Activated T-helper 1 cell treated with anti-CD3 and anti-CD28 coated beads, Interleukin-2, amount 50 U/mL, for 16 hours (primary cell): ENCODE measurements at places on chromosomes 16 and 17.

DNA sequence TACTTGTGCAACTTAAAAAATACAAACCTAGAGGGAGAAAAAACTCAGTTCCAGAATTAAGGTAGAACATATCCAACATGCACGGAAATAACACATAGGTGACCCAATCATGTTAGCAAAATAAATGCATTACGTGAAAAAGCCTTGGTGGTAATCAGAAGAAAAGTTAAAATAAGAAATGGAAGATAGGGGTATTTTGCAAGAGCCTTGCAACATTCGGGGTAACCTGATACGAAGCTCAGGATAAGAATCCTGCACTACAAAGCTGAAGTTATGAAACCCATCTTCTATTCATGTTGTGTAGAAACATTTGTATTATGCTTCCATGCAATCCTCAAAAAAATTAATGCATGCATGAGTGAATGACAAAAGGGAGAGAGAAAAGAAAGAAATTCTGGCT, 33.1 kb downstream of the CHCT1 start:
- DNase-seq: no peak

DNA sequence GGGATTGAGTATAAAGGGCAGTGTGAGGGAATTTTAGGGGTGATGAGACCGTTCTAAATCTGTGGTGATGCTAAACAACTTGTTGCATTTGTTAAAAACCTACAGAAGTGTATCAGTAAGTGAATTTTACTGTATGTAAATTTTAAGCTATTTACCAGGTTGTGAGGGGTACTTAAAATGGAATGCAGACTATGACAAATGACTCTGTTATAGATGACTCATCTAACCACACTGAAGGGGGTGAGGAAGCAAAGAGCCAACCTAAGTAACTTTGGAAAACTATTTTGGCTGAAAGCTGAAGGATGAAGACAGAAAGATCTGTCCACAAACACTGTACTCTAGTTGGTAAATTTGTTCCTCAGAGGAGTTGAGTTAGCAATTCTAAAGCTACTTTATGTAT, 5.3 kb upstream of the MKS1 start:
- DNase-seq: no peak

- DNase-seq: no peak
Observed at GRCh38 chr16:83513008-83513755, 294.6 kb upstream of the HSBP1 start.

DNA sequence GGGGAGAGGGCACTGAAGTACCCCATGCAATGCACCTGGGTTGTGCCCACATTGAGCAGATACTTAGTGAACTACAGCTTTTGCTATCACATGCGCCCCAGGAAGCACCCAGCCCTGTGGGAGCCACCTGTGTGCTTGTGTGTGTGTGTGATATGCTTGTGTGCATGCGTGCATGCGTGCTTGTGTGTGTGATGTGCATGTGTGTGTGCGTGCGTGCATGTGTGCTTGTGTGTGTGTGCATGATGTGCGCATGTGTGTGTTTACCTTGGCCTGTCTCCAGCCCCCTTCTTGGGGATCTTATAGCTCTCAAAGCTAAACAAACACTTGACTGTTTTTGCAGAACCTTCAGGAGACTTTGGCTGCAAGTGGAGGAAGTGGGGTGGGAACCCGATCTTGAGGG, 841 bp downstream of the C16orf89 start:
- DNase-seq: no peak

- no peak for DNase-seq
Observed at GRCh38 chr16:8867932-8868415, 832 bp downstream of the CARHSP1 start.

DNA sequence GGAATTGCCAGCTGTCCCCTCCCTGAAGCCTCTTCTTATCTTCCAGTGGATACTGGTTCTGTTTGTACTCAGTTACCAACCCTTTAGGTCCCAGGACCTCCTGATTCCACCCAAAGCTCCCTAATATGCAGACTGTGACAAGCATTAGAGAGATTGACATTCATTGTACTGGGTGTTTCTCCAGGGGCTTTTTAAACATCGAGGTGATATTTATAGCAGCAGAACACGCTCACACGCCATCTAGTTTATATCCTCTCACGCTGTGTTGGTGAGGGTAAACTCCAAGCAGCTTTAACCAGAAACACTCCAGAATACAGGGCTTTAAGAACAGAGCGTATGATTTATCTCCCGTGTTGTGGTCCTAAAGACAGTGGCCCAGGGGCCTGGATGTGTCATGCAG, 238.4 kb downstream of the IRF8 start:
- DNase-seq: no peak

DNA sequence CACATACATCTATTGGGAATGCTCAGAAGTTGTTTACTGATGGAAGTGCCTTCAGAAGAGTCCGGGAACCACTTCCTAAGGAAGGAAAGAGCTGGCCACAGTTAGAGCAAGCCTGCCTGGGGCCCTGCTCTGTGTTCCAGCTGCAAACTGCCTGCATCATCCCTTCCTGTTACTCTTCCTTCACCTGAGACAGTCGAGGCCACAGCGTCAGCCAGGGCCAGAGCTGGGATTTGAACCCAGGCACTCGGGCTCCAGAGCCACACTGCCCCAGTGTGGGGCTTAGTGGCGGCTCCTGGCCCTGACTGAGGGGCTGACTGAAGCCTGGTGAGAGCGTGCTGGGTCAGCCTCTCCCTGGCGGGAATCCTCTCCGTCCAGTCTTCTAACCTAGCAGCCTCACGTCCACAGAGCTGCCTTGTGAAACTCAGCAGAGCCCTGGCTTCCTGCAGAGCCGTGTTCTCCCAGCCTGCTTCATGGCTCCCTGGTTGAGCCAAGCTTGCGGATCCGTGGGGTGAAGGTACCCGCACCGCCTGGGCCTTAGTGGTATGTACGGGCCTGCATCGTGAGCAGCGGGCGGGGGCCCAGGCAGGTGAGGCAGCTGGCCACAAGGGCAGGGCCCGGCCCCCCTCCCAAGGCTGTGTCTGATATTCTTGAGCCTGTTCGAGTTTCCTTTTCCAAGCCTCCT, 4.6 kb upstream of the C17orf99 start:
- DNase-seq: no peak

DNA sequence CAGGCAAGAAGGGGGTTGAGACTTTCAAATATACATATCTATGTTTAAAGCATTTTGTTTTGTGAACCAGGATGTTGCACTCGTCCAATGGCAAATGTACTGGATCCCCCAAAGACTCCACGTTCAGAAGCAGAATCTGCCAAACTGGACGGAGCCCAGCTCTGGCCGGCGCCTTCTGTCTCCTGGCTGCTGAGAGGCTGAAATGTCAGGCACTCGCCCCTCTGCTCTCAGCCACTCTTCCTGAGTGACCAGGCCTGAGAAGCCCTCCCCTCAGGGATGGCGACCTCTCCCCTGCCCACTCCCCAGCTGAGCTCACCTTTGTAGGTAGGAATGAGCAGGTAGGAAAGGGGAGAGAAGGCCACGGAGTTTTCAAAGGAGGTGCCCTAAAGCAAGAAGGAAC, 187.5 kb upstream of the FOXF1 start:
- DNase-seq: no peak

DNA sequence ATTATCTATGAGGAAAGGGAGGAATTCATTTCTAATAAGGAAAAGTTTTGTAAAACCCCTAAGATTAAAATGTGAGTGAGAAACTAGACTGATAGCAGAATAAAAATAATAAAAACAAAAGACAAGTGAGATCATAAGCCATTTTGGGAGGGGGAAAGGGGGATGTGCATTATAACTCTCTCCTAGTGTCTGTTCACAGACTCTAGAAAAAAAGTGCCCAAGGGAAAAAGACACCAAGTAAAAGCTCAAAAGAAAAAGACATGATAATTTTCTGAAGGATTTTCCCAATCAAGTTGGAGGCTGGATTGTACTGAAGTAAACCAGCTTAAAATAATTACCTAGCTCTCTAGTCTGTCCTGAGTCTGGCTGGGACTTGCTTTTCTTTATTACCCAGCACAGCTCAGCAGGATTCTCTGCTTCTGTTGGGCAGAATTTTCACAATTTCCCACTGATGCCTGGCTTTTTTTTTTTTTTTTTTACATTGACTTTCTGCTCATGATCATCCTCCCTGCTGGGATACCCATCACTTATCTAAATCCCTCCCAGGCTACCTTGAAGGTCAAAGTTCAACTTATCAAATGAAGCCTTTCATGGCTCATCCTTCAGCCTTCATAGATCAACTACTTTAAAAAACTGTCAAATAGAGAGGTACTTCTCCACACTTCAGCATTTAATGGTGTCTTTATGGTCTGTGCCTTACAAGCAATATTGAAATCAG, 124.2 kb upstream of the KCNJ16 start:
- DNase-seq: no peak

DNA sequence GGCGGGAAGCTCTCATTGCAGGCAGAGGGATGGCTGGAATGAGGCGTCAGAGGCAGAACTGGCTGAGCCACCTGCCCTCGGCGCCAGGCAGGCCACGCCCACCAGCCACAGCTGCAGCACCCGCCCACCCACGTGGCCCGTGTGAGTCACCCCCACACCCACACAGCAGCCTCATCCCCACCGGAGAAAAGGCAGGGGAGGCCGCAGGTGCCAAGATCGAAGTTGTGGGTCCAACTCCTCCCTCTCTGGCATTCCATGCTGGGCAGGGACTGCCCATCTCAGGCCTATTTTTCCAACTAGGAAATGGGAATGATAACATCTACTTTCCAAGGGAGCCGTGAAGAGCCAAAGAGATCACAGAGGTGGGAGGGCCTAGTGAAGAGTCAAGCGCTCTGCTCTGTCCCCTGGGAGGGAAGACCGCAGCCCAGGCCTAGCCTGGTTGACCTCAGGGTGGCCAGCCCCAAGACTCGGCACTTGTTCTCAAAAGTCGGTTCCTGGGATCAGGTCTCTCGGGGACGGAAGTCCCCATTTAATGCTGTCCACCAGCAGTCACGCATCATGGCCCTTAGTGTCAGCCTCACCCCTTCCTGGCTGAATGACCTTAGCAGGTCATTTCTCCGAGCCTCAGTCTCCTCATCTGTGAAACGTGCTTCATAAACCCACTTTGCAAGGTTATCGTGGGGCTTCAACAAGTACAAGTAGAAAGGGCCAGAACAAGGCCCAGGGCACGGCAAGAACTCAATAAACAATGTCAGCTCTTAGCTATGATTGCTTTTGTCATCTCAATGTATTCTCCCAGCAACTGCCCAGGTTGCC, at the start of gene TRPV3:
Gene TRPV3 (minus strand): TSS at position 45 of the 816 bp plus-strand sequence. CDS start 2,962 bp downstream, outside the sequence.
- peak; percentile 50 for DNase-seq

GRCh38 chr17:47948706-47949196, 7.4 kb downstream of the PNPO start:
- DNase-seq: no peak

DNA sequence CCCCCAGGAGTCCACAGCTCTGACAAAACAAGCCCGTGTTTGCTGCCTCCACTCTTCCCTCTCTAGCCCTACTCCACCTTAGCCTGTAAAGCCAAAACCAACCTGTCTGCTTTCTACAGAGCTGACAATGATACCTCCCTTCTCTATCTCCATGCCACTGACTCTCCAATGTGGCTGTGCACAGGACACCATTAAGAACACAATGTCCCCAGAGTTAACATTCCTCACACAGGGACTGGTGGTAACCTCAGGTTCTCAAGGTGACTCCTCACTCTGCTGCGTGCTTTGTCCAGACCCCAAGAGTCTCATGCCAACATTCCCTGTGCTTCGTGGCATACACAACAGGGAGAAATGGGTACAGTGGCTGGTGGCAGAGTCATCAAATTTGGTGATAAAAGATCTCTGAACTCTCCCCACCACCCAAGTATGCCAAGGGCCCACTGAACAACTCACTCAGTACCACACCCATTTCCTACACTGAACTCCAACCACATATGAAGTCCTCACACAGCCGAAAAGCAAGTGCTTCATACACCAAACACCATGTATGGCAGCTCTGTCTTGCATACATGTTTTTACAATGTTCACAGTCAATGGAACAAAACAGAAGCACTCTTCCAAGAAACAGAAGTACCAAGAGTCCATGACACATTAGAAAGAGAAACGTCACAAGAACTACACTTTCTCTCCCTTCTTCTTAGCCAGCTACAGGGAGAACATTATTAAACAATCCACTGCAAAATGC, 21.1 kb downstream of the CSNK2A2 start:
- no peak for DNase-seq

GRCh38 chr17:27206447-27206846, 87.5 kb upstream of the WSB1 start:
- DNase-seq: no peak

DNA sequence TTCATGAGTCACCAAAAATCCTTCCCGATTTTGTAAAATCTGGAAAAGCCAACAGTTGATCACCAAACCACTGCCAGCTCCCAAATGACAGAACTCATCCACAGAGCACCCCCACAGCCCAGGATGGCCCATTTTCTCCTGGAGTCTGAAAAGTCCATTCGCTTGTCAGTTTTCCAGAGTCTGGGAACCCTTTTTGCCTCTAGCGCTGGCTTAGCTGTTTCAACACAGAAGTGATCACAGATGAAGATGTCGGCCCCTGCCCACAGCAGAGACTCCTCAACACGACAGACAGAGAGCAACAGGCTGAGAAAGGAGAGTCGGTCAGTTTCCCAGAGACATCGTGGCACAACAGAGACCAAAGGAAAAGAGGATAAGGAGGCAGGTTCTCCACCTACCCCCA, 66.4 kb downstream of the NXN start:
- no peak for DNase-seq

GRCh38 chr17:56937687-56938086, 23.2 kb downstream of the COIL start:
- no peak for DNase-seq

GRCh38 chr17:79993390-79994227, 42.1 kb downstream of the TBC1D16 start:
- DNase-seq: no peak

GRCh38 chr17:21037117-21037803, 5.6 kb downstream of the USP22 start:
- DNase-seq: no peak

GRCh38 chr17:17021194-17021863, 20.9 kb upstream of the MPRIP start:
- no peak for DNase-seq

GRCh38 chr16:78677181-78677731, 577.8 kb downstream of the WWOX start:
- DNase-seq: no peak

- no peak for DNase-seq
Observed at GRCh38 chr16:13621639-13622038, 298.3 kb upstream of the ERCC4 start.

DNA sequence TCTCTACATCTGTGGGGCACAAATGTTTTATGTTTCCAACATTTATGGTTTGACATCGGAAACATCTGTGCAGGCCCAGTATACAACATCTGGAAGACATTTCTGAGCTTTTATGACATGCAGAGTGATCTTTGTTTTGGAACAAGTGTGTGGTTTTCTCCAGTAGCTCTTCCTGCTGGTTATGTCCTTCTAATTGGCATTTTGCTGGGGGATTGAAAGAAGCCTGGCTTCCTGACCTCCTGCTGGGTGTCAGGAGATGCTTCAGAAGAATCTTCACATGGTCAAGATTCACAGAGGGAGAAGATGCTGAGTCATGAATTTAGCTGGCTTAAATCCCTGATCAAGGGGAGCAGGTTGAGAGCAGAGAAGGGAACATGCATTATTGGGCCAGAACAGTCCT, 279.5 kb upstream of the MYOCD start:
- DNase-seq: no peak

DNA sequence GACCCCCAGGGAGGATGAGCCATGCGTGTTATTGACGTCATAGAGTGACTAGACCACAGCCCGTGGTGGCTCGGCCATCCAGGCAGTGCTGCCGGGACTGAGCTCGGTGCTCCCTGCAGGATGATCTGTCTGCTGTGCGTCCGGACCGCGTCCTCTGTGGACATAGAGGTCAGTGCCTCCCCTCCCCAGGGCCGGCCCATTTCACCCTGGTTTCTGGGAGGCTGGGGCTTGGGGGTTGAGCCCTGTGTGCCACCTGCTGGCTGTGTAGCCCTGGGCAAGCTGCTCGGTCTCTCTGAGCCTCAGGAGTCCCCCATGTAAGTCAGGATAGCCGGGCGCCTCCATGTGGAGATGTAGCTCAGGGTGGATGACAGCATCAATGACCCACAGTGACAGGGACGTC, 8.3 kb downstream of the TSC2 start:
- DNase-seq: no peak
